ENCODE measurements at places on chromosomes 7 and 10.

GRCh38 chr10:75464478-75465449 is 33.3 kb downstream of the LRMDA start:
- no peak for DNase-seq

GRCh38 chr7:3559278-3559677 is 258.2 kb downstream of the SDK1 start:
- DNase-seq: no peak

DNA sequence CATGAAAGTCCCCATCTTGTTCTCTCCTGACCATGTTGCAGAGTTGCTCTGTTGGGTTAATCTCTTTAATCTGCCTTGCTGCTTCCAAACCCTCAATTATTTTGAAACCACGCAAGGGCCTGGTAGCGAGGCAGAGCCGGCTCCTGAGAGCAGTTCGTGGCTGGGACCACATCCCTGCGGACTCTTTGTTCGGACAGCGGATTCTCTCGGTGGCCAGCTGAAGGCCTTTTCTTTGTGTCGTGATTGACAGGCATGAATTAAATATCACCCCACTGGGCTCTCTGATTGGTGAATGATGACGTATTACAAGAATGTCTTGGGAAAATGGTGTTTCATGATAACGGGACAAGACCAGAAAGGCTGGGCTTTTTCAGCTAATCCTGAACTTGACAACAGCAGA is 66.9 kb upstream of the ARHGAP21 start:
- DNase-seq: no peak

DNA sequence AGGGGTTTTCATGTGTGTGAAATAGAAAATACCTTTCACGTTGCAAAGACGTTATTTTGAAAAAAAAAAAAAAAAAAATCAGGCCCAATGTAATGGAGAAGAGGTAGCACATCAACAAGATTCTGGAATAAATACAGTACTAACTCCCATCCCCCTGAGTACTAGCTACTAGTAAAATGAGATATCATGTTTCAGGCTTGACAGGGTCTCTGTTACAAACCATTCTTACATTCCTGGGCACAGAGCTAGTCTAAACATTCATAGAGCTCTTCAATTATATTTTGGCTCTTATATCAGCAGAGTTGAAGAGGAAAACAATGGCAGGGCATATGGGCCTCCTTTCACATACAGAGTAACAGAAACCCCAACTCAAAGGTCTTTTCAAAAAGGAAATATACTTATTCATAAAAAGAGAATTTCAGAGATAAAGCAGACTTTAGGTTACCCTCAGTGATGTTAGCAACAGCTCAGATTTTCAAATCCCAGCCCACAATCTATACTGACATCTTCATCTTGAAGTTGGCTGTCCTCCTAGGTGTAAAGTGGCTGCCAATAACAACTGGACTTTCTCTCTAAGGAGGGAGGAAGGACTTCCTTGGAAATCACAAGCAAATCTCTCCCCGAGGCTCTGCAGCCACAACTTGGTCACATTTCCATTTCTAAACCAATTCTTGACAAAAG is 18.6 kb downstream of the C7orf33 start:
- DNase-seq: no peak

DNA sequence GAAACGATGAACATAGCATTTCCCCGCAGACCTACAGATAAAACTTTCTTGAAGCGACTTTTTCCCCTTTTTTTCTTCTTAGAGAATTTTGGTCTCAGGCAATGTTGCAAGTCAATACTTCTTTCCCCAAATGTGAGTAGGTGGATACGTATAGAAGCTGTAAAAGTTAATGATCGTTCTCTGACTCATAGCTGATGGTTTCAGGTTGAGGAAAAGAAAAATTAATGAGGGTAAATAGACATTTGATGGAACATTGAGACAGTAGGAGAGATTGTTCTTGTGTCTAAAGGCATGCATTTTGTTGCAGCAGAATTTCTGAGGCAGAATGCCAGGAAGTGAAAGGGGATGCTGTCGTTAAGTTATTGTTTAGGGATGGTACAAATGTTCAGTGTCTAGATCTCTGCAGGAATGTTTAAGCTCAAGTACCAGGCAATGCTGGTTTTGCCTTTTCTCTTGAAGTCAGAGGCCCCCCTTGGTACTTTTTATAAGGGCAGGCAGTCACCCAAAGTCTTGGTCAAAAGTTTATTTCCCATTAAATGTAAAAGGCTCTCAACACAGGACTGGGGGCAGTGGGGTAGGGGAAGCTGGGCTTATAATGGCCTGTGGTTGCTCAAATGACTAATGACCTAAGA is 9.3 kb downstream of the TCF7L2 start:
- DNase-seq: no peak

DNA sequence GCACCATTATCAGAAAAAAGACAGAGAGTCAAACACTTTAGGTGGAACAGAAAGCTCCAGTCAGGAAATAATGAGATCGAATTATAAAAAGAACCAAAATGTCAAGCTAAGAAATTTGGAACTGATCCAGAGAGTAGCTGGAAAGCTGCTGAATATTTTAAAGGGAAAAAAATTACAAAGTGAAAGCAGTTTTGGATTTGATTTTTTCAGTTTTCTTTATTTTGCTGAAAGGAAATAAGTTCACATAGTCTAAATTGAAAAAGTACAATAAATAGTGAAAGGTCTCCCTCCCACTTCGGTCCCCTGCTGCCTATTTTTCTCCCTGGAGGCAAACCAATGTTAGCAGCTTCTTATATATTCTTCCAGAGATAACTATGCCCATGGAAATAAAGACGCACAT is 11.3 kb upstream of the TOMM7 start:
- DNase-seq: no peak

GRCh38 chr7:111697771-111698170 is 135.5 kb upstream of the IMMP2L start:
- DNase-seq: no peak

GRCh38 chr10:4810092-4810491 is 15.9 kb upstream of the AKR1E2 start:
- DNase-seq: no peak

DNA sequence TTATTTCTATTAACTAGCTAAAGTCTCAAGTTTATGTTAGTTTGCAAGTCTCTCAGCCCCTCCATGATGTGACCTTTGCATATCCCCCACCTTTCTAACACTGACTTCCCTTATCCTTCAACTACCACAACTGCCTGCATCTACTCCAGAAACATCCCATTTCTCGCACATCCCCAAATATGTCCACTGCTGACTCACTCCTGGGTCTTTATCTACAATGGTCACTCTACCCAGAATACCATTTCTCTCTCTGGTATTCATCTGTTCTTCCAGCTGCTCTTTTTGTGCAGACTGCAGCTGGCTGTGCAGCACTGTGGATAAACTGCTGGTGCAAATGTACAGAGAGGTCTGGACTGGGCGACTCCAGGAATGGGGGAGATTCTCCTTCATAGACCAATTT is 32.7 kb upstream of the PRSS1 start:
- DNase-seq: no peak

- no peak for DNase-seq
Measured at GRCh38 chr7:7819442-7820247, 101.2 kb upstream of the RPA3 start.

- no peak for DNase-seq
Measured at GRCh38 chr10:50510517-50511473, 113.0 kb downstream of the SGMS1 start.

DNA sequence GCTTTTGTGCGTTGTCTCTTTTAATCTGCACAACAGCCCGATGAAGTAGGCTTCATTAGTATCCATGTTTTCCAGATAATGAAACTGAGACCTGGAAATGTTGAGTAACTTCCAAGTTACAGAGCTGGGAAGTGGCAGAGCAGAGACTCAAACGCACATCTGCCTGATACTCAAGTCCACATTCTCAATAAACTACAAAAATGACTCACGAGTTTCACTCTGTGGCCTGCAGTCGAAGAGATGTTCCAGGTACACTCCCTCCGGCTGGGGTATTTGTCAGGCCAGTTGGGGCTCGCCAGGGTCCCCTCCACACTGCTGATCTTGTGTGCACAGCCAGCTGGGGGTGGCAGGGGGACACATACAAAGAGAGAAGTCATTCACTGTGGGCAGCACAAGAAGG is 17.7 kb upstream of the OPALIN start:
- DNase-seq: no peak

- DNase-seq: no peak
Measured at GRCh38 chr10:56599201-56599600, 238.1 kb upstream of the ZWINT start.

DNA sequence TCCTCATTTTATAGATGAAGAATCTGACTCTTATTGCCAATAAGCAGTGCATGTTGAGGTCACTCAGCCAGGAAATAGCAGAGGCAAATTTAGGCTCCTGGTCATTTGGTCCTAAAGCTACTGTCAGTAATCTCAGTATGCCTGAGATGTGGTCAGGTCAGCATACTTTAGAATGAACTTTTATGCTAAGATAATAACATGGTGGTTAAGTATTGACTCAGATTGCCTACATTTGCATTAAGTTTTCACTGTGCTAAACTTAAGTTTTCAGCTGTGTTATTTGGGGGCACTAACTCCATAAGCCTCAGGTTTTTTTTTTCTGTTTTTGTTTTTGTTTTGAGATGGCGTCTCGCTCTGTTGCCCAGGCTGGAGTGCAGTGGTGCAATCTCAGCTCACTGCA is 35.9 kb upstream of the CCSER2 start:
- no peak for DNase-seq

DNA sequence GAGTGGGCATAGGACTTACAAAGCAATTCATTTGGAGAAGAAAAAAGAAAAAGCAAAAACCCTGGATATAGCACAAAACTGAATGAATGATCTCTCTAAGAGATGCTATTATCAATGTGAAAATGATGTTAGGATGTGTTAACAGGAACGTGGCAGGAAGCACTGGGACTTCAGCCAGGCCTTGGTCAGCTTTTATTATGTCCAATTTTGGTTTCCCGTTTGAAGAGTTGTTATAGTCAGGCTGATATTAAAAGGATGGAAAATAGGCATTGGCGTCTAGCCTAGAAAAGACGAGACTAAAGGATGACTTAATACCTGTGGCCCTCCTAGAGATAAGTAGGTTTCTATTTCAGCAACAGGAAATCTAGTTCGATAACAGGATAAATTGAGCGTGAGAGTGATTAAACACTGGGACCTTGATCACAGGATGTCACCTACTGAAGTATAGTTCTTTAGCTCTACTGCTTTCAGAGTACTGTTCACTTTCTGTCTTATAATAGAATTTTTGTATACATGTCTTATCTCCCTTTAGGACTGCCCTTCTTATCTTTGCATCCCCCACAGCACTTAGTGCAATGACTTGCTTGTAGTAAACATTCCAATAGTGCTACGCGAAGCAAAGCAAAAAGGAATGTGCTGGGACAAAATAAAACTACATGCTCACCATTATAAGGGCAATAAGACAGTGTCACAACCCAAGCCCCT is 99.8 kb upstream of the AGBL3 start:
- DNase-seq: no peak

DNA sequence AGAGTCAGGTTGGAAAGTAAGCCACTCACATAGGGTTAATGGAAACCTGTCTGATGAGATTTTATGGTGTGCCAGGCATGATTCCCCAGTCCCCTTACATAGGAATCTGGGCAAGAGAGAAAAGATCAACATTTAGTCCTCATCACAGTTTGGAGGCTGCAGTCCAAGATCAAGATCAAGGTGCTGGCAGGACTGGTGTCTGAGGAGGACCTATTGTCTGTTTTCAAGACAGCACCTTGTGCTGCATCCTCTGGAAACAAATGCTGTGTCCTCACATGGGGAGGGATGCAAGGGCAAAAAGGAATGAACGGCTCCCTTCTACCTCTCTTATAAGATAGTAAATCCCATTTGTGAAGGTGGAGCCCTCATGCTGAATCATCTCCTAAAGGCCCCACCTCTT is 244.8 kb upstream of the GALNT17 start:
- no peak for DNase-seq

DNA sequence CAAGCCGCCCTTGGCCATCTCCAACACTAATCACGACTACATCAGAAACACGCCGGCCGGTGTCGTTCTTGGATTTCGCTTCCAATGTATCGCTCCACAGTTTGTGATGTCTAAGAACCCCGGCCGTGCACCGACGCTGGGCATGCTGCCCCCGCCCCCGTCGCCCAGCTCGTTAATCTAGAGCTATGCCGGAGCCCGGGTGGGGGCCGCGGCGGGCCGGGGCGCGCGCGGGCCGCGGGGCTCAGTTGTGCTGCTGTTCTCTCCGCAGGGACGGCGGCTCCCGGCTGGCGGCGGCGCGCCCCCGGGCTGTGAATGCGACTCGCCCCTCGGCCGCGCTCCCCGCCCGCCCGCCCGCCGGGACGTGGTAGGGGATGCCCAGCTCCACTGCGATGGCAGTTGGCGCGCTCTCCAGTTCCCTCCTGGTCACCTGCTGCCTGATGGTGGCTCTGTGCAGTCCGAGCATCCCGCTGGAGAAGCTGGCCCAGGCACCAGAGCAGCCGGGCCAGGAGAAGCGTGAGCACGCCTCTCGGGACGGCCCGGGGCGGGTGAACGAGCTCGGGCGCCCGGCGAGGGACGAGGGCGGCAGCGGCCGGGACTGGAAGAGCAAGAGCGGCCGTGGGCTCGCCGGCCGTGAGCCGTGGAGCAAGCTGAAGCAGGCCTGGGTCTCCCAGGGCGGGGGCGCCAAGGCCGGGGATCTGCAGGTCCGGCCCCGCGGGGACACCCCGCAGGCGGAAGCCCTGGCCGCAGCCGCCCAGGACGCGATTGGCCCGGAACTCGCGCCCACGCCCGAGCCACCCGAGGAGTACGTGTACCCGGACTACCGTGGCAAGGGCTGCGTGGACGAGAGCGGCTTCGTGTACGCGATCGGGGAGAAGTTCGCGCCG is 1.9 kb downstream of the VWC2 start:
- DNase-seq: no peak

- no peak for DNase-seq
Measured at GRCh38 chr7:14751461-14751860, 151.1 kb downstream of the DGKB start.

- DNase-seq: no peak
Measured at GRCh38 chr10:70899096-70899495, 10.7 kb upstream of the PCBD1 start.

- no peak for DNase-seq
Measured at GRCh38 chr7:2037301-2037807, 195.4 kb downstream of the MAD1L1 start.

GRCh38 chr7:73896454-73896853 is 35.5 kb downstream of the TMEM270 start:
- no peak for DNase-seq

Measured in activated CD4-positive, alpha-beta T cell treated with anti-CD3 and anti-CD28 coated beads, Interleukin-2, amount 50 U/mL, for 1 hour (primary cell).